ENCODE measurements at places on chromosomes 1 and 21. TPM values are rescaled to one million over a fixed set of nuclear protein-coding genes. Genes with fewer than 3 reads are reported as not detected.

Gene IVL
- not detected for total RNA-seq

Gene UHMK1
- total RNA-seq, result 36.0 TPM

Gene SPATA46
- not detected for total RNA-seq

Gene LRRC3
- 0.52 TPM for total RNA-seq

Gene MEGF6
- total RNA-seq, result 10.4 TPM

Gene IL20
- total RNA-seq, result not detected

Gene PGM1
- 144 TPM for total RNA-seq

Gene KDF1
- total RNA-seq, result not detected

Gene ATF3
- total RNA-seq, result 4.7 TPM

Gene EXO1
- 4.2 TPM for total RNA-seq

Gene FCRL6
- not detected for total RNA-seq

Gene OBSCN
- total RNA-seq, result 460 TPM

Gene DMBX1
- not detected for total RNA-seq

Gene PALMD
- total RNA-seq, result 46.4 TPM

Gene PTPN22
- total RNA-seq, result 1.0 TPM

Gene SAMD11
- 3.7 TPM for total RNA-seq

Gene NHLH2
- total RNA-seq, result not detected

Gene PRKAA2
- 56.9 TPM for total RNA-seq

Gene DYNLT5
- total RNA-seq, result 0.52 TPM

Gene KCNK2
- 2.6 TPM for total RNA-seq

Gene ITLN1
- not detected for total RNA-seq

Gene ATAD3B
- total RNA-seq, result 16.7 TPM

Gene YOD1
- 13.0 TPM for total RNA-seq

Gene FCRL3
- not detected for total RNA-seq

Gene HOOK1
- 1.0 TPM for total RNA-seq

Gene RSPO1
- total RNA-seq, result not detected

Gene FAAH
- total RNA-seq, result 13.6 TPM

Gene ZNF683
- total RNA-seq, result not detected

Gene TFF3
- total RNA-seq, result 5.2 TPM

Gene HES5
- total RNA-seq, result 1.6 TPM

Gene TMEM54
- total RNA-seq, result 5.2 TPM

Gene HTR6
- total RNA-seq, result not detected

Gene GIPC2
- 1.6 TPM for total RNA-seq

Gene OR14I1
- total RNA-seq, result not detected

Gene LORICRIN
- not detected for total RNA-seq

Gene TNFRSF18
- 1.6 TPM for total RNA-seq

Gene RASSF5
- total RNA-seq, result 3.1 TPM

Gene SMCP
- total RNA-seq, result not detected

Gene WDR64
- total RNA-seq, result not detected

Gene OTUD3
- total RNA-seq, result 4.2 TPM

Gene TNFRSF4
- 0.52 TPM for total RNA-seq
